ENCODE measurements at places on chromosomes 1 and 21.

GRCh38 chr1:5370311-5370710, 621.9 kb downstream of the NPHP4 start:
- peak; percentile 29 for DNase-seq

GRCh38 chr1:9845914-9846313, 22.1 kb upstream of the CLSTN1 start:
- DNase-seq, result no peak

DNA sequence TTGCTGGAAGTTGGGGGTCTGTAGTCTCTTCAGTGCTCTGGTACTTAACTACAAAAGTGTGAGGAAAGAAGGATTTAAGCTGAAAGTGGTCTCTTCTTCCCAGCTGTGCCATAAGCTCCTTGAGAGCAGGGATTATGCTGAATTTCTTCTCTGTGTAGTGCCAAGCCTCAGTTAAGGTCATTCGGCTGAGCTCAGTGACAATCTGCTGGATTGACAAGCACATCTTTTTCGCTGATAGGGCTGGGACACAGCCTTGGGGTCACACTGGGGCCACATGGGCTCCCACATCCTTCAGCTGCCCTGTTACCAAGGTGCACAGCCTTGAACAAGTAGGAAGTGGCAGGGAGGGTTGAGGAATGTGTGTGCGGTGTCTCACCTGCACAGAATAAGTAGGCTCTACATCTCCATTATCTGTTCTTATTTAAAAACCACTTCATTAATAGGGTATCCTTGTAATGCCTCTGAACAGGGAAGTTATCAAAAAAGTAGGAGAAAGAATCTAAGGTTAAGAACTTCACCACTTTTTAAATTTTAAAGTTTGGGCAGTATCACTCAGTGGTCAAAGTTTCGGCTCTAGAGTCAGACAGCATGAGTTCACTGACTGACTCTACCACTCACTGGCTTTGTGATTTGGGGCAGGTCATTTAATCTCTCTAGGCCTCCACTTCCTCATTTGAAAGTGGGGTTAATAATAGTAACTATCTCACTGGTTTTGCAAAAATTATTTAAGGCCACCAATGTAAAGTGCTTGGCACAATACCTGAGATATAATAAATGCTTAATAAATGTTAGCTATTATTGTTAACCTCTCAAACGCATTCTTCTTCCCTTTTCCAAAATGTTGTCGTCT, 10.3 kb downstream of the ZBTB40 start:
- DNase-seq, result no peak

DNA sequence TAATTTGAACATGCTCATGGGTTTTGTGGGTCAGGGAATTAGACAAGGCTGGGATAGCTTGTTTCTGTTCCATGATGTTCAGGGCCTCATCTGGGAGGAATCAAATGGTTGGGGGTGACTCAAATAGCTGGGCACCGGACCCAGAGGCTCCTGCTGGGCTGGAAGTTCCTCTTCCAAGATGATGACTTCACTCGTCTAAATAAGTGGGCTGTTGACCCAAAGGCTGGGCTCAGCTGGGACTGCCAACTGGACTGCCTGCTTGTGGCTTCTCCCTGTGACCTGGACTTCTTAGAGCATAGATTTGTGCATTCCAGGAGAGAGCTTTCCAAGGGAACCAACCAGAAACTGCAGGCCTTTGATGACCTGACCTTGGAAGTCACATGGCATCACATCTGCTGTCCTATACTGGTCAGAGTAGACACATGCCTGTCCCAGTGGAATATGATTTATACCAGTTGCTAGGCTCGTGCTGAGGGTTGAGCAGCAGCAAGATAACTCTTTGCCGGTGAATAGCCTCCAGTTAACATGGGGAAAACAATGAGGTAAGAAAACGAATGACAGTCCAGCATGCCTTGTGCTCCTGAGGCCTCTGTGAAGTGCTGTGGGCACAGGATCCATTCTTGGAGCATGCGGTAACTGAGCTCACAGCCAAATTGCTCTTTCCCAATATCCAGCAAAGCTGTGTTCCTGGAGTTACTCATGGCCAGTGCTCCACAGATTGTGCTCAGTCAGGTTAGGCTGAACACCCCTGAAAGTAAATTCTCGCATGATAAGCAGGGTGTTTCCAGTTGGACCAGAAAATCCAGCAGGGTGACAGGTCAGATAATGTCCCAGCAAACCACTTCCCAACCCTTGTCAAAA, 272.9 kb upstream of the TMEM51 start:
- DNase-seq, result no peak

- DNase-seq, result peak; percentile 28
Observed at GRCh38 chr1:225845571-225846259, 35.8 kb downstream of the EPHX1 start.

DNA sequence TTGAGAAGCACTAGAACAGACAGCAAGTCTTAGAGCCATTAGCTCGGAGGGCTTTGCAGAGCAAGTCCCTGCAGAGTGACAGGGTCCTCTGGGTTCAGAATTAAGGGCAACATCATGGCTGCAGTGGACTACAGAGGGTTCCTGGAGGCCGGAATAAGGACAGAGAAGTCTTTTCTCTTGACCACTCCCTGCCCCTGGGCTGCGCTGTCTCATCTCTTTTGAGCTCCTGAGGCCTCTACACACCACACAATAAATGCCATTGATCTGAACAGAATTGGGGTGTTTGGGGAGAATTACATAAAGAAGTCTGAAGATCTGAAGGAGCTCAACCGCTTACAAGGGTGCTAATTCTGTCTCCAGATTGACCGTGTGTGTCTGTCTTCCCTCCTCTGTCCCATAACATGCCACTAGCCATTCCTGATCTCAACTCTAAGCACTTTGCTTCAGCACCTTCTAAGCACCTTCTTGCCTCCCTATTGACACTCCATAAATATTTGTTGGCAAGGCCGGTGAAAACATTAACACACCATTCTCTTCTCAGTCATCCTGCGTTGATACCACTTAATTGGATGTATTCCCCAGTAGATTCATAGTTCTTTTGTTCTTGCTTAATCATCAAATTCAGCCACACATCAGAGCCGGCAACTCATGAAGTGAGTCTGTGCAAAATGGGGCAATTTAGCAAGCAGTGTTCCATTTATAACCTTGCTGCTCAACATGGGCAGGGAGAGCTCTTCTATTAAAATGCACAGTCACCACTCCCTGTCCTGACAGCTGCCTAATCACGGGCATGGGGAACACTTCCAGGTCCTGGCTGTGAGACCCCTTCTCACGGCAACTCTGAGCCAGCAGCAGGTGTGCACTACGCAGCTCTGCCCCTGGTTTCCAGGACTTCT, 49.7 kb downstream of the NMNAT2 start:
- no peak for DNase-seq

DNA sequence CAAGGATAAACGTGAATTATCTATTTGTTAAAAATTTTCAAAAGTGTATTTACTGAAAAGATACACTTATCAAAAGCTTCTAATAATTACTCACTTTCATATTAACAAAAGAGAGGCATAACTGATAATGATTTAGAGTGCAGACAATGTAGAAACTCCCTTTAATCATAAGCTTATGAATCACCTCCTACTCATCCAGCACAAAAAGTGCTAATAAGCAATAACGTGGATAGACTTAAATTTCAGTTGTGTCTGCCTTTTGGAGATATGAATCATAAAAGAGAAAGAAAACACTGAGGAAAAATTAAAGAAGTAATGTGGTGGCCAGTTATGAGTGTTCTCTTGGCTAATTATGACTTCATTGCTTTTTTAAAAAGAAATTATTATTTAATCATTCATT, 827.6 kb upstream of the B3GALT2 start:
- no peak for DNase-seq

- no peak for DNase-seq
Observed at GRCh38 chr1:167722152-167722869, 529 bp downstream of the MPZL1 start.

GRCh38 chr1:176241385-176242015, 34.4 kb upstream of the COP1 start:
- DNase-seq, result no peak

DNA sequence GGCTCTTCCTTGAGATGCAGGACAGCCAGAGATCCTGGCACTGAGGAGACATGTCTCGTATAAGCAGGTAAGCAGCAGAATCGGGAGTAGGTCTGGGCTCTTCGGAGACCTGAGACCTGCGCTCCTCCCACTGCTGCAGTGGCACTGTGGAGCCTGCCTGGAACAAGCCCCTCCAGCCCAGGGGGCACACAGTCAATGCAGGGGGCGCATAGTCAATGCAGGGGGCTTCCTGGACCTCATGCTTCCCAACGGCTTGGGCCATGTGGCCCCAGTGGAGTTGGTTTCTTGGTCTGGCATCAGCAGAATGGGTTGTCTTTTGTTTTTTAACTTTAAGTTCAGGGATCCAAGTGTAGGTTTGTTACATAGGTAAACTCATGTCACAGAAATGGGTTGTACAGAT, 27.9 kb upstream of the EPHA8 start:
- DNase-seq, result no peak

DNA sequence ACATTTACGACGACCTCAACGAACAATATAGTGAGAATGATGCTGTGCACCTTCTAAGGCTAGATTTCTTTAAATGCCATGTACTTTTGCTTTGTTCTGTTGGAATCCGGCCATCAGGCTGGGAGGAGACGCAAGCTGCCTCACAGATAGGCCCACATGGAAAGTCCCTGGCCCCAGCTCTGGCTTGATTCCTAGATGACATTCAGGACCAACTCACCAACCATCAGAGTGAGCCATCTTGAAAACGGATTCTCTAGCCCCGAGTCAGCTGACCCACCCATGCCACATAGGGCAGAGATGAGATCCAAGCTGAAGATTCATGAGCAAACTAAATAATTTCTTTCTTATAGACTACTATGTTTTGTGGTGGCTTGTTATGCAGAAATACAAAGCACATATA, 164.4 kb downstream of the ZNF281 start:
- DNase-seq, result no peak

DNA sequence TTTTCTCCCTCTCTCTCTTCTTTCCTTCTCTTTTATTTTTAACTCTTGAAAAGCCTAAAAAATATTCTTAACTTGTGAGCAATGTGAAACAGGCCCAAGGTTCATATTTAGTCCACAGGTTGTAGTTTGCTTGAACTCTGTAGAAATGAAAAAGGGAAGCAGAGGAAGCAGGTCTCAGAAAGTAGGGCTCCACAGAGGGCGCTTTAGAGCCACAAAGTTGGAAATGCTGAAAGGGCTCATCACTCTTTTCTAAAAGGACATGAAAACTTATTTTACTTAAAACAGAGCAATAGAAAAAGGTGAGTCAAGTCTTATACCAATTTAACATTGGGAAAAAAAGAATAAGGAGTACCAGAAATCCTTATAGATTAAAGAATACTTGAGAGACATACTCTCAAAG, 247.0 kb downstream of the USP25 start:
- no peak for DNase-seq

GRCh38 chr1:201116091-201116490, 3.9 kb upstream of the CACNA1S start:
- no peak for DNase-seq

DNA sequence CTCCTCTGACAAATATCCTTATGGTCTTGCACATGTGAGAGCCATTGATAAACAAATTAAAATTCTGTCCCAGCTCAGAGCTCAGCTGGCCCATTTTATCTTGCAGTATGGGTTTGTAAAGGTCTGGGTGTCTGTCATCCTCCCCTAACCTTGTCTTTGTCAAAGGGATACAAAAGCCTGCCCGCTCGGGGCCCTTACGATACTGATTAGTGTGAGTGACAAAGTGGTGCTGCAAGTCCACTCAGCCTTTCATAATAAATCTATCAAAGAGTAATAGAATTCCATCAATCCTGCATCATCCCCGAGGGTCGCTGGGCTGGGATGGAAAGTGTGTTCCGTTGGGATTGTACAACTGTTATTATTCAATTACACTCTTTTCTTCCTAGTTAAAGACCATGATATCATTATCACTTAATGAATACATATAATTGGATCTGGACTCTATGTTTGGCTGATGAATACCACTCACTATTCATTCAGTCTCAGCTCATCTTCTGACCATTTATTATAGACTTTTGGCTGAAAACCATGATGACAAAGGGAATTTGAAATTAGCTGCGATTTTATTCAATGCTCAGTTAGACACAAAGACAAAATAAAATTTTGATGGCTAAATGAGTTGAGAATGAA, 122.5 kb upstream of the FOXD3 start:
- no peak for DNase-seq

GRCh38 chr1:33237579-33237978, 18.7 kb upstream of the ZNF362 start:
- peak; percentile 60 for DNase-seq

DNA sequence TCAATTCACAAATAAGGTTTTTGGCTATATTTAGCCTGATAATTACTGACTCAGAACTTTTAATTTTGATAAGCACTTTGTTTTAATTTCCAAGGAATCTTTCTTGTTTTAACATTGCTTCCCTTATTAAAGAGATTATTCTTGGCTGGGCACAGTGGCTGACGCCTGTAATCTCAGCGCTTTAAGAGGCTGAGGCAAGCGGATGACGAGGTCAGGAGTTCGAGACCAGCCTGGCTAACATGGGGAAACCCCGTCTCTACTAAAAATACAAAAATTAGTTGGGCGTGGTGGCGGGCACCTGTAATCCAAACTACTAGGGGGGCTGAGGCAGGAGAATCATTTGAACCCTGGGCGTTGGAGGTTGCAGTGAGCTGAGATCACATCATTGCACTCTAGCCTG, 13.8 kb downstream of the ALG14 start:
- no peak for DNase-seq

All from CD4-positive, alpha-beta T cell treated with Interleukin-4 for 1 hour (primary cell).